ENCODE measurements at places on chromosomes 5 and 9. TPM values are rescaled to one million over a fixed set of nuclear protein-coding genes. Genes with fewer than 3 reads are reported as not detected.

The BRD8 gene
- 44.5 TPM for total RNA-seq

The LCN12 gene
- total RNA-seq = 0.74 TPM

The FBXL7 gene
- 3.9 TPM for total RNA-seq

The DIPK1B gene
- total RNA-seq = 18.2 TPM

The CCL28 gene
- 0.49 TPM for total RNA-seq

The PCDHGA11 gene
- total RNA-seq = 19.7 TPM

The RORB gene
- total RNA-seq = 49.9 TPM

The P4HA2 gene
- total RNA-seq = 8.9 TPM

The LCN2 gene
- 0.25 TPM for total RNA-seq

The ANKRD20A1 gene
- 2.0 TPM for total RNA-seq

The CTNND2 gene
- 115 TPM for total RNA-seq

The TNFSF8 gene
- 0.49 TPM for total RNA-seq

The STPG3 gene
- total RNA-seq = not detected

The ISCA1 gene
- total RNA-seq = 74.7 TPM

The FGF10 gene
- total RNA-seq = 1.7 TPM

The SLC34A1 gene
- total RNA-seq = not detected

The COL15A1 gene
- 8.4 TPM for total RNA-seq

The SPATA31A3 gene
- total RNA-seq = not detected

The CDH6 gene
- 37.4 TPM for total RNA-seq

The CLIC3 gene
- not detected for total RNA-seq

The PPP2R2B gene
- total RNA-seq = 91.0 TPM

The DPYSL3 gene
- total RNA-seq = 925 TPM
